Epithelial cell of proximal tubule (primary cell): ENCODE measurements at places on chromosomes 4 and X. TPM values are rescaled to one million over a fixed set of nuclear protein-coding genes. Genes with fewer than 3 reads are reported as not detected.

- no peak for DNase-seq
These were observed 8.8 kb upstream of the MGST2 start for GRCh38 chr4:139656614-139657486.

GRCh38 chr4:128862608-128863311 lies 53.3 kb downstream of the JADE1 start:
- DNase-seq, result no peak

GRCh38 chr4:120723986-120724385 lies 198.5 kb downstream of the PRDM5 start:
- no peak for DNase-seq

- DNase-seq, result no peak
These were observed 203.2 kb upstream of the MBNL3 start for GRCh38 chrX:132692066-132692465.

PLXNA3 gene
- total RNA-seq, result 5.9 and 14.6 TPM in 2 replicates

GRCh38 chr4:13977746-13978145 lies 350.2 kb upstream of the BOD1L1 start:
- no peak for DNase-seq

VEGFD gene
- not detected in 2 replicates for total RNA-seq

PABPC5 gene
- 1.3 and 2.0 TPM in 2 replicates for total RNA-seq

DNA sequence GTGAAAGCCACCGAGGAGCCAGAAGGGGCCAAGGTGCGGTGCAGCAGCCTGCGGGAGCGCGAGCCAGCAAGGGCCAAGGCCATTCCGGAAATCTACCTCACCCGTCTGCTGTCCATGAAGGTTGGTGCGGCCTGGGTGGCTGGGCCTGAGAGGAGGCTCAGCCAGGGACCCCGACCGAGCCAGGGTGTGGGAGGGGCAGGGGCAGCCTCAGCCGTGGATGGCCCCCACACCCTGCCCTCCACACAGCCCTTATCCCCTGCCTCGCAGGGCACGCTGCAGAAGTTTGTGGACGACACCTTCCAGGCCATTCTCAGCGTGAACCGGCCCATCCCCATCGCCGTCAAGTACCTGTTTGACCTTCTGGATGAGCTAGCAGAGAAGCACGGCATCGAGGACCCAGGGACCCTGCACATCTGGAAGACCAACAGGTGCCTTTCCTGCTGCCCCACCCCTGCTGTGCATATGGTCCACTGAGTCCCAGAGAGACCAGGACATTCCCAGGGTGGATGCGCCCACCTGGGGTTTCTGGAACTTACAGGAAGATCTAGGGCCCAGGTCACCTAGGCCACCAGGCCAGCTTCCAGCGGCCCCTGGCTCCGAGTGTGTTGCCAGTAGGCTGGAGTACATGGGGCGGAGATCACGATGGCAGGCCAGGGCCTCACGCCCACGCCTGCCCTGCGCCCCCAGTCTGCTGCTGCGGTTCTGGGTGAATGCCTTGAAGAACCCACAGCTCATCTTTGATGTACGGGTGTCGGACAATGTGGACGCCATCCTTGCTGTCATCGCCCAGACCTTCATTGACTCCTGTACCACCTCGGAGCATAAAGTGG lies 3.4 kb upstream of the SRPK3 start:
- no peak for DNase-seq

GRCh38 chr4:788636-789297 lies 37.2 kb downstream of the CPLX1 start:
- DNase-seq, result no peak

RNF113A gene
- total RNA-seq, result 7.5 and 15.6 TPM in 2 replicates

DNA sequence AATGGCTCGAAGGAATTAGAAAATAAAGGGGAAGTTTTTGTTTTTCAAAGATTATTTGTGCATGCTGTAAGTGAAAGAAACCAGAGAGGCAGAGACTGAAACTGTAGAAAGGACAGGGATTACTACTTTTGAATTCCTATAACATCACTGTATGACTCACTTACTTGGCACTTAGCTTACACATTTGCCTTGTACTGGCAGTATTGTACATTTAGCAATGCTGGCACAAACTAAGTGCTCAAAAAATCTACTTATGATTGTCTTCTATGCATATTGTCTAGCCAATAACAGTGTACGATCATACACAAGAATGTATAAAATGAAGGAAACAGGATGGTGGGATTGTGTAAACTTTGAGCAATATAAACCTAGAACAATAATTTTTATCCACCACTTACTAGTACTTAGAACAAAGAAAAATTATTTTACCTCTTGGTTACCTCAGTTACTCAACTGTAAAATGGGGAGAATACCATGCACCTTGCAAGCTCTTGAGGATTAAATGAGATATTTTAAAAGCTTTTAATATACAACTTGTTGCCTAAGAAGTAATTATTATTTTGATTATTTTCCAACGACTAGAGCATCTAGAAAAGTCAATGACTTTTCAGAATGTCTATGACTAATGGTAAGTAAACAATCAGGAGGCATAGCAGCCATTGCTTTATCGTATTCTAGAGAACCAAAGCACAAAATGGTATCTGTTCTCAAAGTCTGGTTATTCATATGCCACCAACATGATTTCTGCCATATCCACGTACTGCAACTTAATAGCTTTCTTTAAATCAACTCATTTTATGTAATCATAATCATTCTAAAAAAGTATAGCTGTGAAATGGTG lies 4.7 kb downstream of the FAM120C start:
- no peak for DNase-seq

CYTL1 gene
- 8.1 and 13.1 TPM in 2 replicates for total RNA-seq

DNA sequence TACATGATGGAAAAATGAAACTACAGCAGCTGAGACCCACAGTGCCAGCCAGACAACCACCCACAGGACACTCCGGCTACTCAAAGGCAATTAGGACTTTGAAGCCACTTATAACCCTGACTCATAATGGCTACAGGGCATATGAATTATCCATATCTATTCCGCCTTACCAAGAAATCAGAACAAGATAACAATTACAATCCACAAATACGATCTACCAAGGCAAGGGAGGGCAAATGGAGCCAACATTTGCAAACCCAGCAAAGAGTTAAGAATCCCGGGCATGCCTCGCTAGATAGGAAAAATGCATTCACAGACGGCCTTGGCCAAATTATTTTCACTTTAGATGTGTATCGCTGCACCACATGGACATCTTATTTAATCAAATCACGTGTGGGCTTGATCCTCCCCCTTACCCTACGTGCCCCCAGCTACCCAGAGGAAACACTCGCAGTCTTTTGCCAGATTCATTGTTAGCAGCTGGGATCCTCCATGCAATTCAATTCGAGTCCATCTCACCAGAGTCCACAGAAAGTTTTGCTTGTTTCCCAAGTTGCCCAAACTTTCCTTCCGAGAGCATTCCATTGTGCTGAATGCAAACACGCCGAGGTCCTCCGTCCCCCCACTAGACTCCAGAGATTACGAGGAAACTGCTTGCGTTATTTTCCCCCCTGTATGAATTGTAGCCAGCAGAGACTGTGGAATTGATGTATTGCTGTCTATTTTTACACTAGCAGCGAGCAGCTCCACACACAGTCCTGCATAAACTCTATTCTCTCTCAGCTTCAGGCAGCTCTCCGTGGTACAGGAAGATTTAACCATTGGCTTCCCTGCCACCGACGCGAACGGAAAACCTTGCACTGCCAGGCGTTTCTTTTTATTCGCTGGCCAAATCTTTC lies 1.2 kb downstream of the PPARGC1A start:
- DNase-seq, result no peak

GRCh38 chrX:23554304-23554703 lies 113.0 kb upstream of the PRDX4 start:
- DNase-seq, result peak; percentile 1

NOX1 gene
- not detected in 2 replicates for total RNA-seq

IRS4 gene
- total RNA-seq, result not detected in 2 replicates

FAM120C gene
- 4.4 and 6.2 TPM in 2 replicates for total RNA-seq

DNA sequence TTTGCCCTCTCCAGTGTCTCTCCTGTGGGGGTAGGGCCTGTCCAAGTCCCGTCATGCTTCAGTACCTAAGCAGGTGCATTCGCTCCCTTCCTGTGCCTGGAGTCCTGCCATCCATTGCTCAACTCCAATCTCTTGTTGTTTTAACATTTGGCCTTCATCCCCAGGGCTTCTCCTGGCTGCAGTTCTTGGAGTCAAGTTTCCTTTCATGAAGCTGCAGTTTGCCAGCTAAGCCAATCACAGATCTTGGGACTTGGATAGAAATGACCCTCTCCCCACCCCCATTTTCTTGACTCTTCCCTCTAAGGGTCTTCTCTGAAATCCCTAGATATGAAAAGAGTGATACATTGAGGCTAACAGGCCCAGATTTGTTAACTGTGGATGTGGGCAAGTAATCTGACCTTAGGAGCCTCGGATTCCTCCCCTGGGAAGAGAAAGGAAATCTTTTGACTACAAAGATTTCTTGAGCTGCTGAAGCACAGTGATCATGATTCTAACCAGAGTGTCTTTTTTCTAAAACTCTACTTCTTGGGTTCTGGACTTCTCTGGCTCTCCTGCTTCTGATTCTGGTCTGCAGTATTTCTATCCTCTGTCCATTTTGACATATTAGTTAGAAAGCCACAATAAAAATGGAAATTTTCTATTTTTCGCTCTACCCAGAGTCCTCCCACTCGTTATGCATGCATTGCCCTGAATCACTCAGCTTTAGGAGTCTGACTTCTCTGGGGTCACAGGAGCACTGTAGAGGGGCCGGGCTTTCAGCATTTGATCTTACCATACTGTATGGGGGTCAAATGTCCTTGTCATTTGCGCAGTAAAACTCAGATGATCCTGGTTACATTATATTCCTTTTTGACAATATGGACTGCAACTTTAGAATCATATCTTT lies 61.0 kb downstream of the CHRNA9 start:
- DNase-seq, result peak; percentile 88

- DNase-seq, result no peak
These were observed 53.0 kb downstream of the CHST7 start for GRCh38 chrX:46626566-46626965.

- DNase-seq, result no peak
These were observed 23.6 kb upstream of the SMPX start for GRCh38 chrX:21781525-21781924.

ZNF157 gene
- 0.07 TPM in 1 of 2 replicates, not detected in the other for total RNA-seq

RHOXF2B gene
- total RNA-seq, result not detected in 2 replicates

SNCA gene
- total RNA-seq, result 2.4 and 6.6 TPM in 2 replicates

DNA sequence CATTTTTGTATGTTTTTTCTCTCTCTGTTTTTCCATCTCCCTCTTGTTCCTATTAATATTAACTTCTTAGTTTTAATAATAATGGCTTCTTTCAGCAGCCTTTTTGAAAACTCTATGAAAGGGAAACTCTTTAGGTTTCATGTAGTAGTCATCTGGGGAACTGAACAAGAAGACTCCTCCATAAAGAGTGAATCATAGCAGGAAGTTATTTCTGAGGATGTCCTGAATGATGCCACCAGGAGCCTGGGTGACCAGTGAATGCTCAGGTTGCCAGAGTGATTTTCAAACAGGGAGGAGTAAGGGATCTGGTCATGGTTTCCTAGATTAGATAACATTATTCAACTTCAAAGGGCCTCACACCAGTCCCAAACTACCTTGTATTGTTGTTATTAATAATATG lies 212.8 kb upstream of the PDE5A start:
- no peak for DNase-seq

RIPPLY1 gene
- not detected in 2 replicates for total RNA-seq

DNA sequence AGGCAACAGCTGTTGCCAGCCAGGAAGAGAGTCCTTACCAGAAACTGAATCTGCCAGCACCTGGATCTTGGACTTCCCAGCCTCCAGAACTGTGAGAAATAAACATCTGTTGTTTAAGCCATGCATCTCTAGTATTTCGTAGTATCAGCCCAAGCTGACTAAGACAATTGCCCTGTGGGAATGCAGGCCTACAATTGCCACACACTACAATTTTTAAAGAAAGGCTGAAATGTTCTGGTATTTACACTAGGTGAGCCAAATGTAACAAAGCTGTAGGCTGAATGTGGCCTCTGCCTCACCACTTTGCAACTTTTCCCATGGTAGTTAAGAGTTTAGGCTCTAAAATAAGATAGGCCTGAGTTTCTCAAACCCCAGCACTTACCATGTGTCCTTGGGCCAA lies 59.1 kb downstream of the SPATA18 start:
- DNase-seq, result no peak

CSAG1 gene
- total RNA-seq, result not detected in 2 replicates

CBR4 gene
- total RNA-seq, result 10.3 and 12.7 TPM in 2 replicates

FABP2 gene
- total RNA-seq, result not detected in 2 replicates

DNA sequence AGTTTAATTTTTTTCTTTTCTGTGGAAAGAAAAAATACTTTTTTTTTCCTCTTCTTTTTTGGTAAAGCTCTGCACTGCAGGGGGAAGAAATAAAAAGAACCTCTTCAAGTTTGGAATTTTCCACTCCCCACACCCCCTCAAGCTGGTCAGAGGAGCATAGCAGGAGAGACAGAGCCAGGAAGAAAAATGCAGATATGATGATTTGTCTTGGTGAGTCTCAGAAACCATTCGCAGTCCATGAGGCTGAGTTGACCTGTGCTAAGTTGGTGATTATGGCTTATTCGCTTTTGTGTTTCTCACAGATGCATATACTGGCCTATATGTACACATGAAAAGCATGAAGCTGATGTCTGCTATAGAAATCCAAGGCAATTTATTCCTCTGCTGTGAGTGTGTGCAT lies 205.9 kb downstream of the LDB2 start:
- DNase-seq, result no peak

GRCh38 chr4:58981828-58982227 lies 1871.6 kb upstream of the IGFBP7 start:
- DNase-seq, result no peak

DNA sequence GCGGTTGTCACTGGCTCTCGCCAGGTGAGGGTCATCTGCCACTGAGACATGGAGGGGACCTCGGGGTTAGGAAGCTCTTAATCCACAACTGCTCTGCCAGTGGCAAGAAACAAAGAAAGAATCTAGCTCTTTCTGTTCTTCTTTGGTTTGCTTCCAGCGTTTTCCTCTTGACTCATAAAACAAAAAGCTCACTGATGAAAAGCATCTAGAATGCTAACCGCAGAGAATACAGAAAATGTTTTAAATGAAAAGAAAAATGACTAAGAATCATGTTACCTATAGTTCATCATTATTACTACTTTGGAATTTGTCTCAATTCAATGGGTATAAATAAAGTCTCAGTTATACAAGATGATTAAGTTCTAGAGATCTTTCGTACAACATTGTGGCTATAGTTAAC lies 274.8 kb upstream of the TENM3 start:
- no peak for DNase-seq

DNA sequence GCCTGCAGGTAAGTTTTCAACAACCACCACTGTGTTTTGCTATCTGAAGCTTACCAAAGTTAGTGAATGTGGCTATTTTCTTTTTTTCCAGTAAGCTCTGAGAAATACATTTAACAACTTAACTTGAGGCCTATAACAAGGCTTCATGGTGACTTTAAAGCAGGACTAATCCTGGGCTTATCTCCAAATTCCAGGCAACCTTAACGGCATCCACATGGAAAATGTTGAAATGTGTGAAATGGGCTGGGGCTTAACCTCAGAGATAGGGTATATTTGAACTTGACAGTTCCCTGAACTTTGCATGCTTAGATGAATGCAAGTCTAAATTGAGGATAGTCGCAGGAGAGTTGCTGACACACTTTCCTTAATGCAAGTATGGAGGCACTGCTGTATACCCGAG lies 539.2 kb downstream of the GALNTL6 start:
- DNase-seq, result no peak

- DNase-seq, result no peak
These were observed 53.5 kb upstream of the SMIM31 start for GRCh38 chr4:164700471-164700870.

GRCh38 chr4:55808632-55809031 lies 11.0 kb upstream of the EXOC1L start:
- DNase-seq, result no peak

ARHGAP6 gene
- 2.0 and 4.9 TPM in 2 replicates for total RNA-seq
